Stimulated activated CD8-positive, alpha-beta memory T cell treated with anti-CD3 and anti-CD28 coated beads, Interleukin-7, amount 100 ng/mL, for 48 hours (primary cell): ENCODE measurements at places on chromosomes 3 and 15.

- DNase-seq, result no peak
Observed at GRCh38 chr3:182738583-182739411, 54.5 kb upstream of the ATP11B start.

- no peak for DNase-seq
Observed at GRCh38 chr3:158679547-158680000, 7.1 kb upstream of the LXN start.

GRCh38 chr15:33104212-33104611 lies 90.3 kb downstream of the FMN1 start:
- DNase-seq, result no peak

DNA sequence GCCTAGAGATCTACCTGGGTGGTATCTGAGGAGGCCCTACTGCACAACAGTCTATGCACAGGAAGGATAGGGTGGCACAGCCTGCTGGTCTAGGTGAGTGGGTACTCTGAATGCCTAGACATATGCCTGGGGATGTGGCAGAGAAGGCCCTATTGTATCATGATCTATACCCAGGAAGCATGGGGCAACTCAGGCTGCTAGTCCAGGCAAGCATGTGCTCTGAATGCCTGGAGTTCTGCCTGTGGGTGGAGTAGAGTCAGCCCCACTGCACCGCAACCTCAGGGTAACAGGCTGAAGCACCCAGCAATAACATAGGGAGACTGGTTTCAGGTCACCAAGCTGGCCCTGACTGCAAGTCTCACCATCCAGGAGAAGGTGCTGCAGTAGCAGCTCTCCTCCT lies 224.7 kb downstream of the MFSD1 start:
- DNase-seq, result no peak

GRCh38 chr3:184781801-184782200 lies 30.2 kb upstream of the VPS8 start:
- DNase-seq, result no peak

DNA sequence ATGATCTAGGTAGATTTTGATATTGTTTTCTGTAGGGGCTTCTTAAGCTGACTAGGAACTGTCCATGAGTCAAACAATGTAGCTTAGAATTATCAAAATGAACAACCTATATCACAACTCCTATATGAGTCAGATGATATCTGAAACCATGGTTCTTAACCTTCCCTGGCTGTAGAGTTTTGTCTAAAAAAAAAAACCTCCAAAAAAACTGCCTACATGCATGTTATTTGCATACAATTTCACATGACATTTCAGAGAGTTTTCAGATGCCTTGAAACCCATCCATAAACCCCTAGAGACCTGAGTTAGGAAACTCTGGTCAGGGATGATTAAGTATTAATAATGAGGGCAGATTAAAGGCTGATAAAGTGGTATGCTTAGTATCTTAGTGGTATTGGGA lies 157.0 kb downstream of the CHST2 start:
- DNase-seq, result no peak

- DNase-seq, result no peak
Observed at GRCh38 chr3:190481779-190482178, 32.1 kb upstream of the TMEM207 start.

- peak; percentile 71 for DNase-seq
Observed at GRCh38 chr15:89416339-89417183, 79.8 kb downstream of the RHCG start.

DNA sequence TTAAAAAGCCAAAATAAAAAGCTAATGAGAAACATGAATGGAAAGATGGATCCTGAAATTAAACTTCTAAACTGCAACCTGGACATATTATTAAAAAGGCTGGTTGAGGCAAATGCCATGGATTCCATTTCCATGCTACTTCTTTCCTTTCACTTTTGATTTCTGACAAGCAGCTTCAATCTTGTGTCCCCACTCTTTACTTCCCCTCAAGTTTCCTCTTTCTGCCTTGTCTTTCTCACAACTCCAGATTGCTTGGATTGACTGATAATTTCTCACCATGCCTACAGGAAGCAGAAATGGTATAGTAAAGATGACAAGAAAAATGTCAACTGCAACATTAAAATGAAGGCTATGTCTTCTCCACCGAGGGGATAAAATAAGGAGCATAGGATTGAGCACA lies 1136.7 kb downstream of the TUSC7 start:
- no peak for DNase-seq

DNA sequence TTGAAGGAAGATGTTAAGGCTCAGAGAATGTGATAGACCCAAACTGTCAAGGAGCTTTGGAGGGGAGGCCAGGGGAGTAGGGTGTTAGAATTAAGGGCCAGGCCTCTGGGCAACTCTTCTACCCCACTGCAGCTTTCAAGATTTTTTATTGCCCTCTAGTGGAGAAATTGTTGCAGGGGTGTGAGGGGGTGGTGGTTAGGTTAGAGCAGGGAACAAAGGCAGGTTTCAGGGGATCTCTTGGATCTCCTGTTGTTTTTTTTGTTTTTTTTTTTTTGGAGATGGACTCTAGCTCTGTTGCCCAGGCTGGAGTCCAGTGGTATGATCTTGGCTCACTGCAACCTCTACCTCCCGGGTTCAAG lies 1.4 kb upstream of the SEC13 start:
- no peak for DNase-seq

DNA sequence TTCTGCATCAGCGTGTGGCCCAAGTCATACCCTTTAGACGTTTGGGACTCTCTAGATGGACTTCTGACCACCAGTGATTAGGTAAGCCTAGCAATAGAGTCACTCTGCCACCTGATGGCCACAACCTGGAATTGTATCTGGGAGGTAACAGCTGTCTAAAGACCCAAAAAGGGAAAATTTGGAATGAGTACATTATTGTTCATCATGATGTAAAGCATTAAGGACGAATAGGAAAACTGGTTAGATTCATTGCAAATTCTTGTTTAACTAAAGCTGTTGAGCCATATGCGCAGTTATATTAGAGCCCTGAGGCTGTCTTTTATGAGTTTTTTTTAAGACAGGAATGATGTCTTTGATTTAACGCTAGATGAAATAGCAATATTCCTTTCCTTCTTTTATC lies 63.6 kb downstream of the FAM81A start:
- DNase-seq, result no peak

- no peak for DNase-seq
Observed at GRCh38 chr15:89809093-89809786, 5.4 kb downstream of the ANPEP start.

GRCh38 chr3:70464876-70465275 lies 152.4 kb upstream of the MDFIC2 start:
- no peak for DNase-seq

DNA sequence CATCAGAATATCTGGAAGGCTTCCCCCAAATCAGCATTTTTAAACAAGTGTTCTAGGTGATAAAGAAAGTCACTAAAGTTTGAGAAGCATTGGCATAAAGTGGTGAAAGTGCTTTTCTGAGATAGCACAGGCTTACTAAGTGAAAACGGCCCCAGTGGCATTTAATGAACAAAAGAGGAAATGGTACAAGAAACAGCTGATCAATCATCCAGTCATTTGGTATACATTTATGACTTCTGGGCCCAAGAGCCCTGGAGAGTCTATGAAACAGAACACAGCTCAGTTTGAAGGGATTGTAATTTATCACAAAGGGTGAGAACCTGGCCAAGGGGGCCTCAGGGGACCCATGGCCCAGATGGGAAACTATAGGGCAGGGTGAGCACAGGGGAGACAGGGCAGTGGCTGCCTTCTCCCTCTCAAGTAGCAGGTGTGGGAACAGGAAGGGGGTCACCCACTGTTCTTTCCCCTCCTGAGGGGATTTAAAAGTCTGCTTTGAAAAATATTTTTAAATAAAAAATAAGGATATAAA lies 265.5 kb upstream of the ROPN1 start:
- DNase-seq, result no peak

DNA sequence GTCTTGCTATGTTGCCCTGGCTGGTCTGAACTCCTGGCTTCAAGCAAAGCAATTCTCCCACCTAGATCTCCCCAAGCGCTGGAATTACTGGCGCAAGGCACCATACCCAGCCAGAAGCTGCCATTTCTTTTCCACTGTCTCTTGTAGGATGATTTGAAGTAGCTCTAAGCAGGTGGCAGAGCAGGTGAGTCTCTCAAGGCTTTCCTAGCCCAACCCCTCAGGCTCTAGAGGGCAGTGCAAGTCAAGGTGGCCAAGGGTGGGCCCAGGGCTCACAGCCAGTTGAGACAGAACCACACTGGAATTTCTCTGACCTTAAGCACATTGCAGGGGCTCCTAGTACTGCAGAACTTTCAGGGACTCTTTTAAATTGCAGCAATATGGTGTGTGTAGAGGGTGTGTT lies 15.6 kb upstream of the DAG1 start:
- DNase-seq, result no peak

- no peak for DNase-seq
Observed at GRCh38 chr15:71125831-71126450, 10.7 kb downstream of the THSD4 start.

GRCh38 chr3:135229018-135229495 lies 434.0 kb downstream of the EPHB1 start:
- DNase-seq, result no peak

GRCh38 chr3:42037318-42037945 lies 53.7 kb upstream of the TRAK1 start:
- DNase-seq, result no peak

DNA sequence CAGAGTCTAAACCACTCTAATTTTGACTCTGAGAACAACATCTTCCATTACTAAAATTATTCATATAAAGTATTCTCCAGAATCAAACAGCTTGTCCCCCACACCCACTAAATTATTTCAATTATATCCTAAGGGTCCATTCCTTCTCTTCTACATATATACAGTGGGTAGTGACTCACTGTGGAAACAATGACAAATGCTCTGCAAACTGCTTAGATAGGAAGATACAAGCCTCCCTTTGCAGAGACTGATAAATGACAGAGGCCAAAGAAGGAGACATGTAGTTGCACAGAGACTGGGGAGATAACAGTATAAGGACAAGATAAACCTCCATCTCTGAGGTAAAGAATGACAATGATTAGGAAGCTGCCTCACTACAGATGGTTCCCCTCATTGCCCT lies 1087.4 kb downstream of the AGBL1 start:
- no peak for DNase-seq

DNA sequence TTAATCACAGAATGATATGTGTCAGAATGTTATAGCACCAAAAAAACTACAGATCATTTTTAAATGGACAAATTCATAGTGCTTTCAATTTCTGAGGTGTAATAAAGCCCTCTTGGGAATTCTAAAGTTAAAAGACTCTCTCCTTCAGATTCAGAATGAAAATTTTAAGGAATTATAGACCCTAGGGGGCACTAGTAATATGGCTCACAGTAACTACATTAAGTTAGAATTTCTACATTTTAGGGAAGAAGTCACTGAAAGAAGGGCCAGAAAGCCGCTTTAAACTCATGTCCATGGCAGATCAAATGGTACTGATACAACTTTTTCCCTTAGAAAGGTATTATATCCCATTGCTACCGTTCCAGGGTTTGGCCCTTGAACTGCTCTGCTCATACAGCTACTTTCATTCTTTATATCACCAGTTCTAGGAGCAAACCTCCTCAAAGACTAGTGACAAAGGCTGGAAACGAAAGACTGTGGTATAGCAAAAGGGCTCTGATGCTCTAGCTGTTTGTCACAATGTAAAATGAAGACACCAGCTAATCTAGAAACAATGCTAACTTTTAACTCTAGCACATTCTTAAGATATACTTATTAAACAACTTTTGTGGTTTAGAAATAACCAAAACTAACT lies 18.1 kb downstream of the DAZL start:
- DNase-seq, result no peak

- no peak for DNase-seq
Observed at GRCh38 chr3:157023226-157023625, 136.7 kb downstream of the CCNL1 start.

DNA sequence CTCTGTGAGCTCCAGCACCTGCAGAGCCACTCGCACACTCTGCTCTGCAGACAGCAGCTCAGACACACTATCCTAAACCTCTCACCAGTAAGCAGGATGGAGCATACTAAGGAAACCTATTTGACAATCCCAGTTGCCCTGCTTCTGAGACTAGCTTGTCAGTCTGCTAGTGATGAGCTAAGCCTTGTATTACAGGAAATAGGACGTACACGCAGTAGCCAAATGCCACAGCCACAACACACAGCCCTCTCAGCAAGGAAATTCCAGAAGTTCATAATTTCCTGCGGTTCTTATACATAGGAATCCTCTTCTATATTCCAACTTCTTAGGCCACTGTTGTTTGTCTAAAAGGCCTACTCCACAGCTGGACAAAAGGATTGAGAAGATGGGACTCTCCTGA lies 74.5 kb downstream of the MYLK start:
- no peak for DNase-seq

GRCh38 chr3:141093971-141094684 lies 43.0 kb downstream of the SPSB4 start:
- DNase-seq, result no peak

- no peak for DNase-seq
Observed at GRCh38 chr3:117926819-117927218, 1107.8 kb downstream of the IGSF11 start.

- DNase-seq, result peak; percentile 38
Observed at GRCh38 chr15:57561041-57561711, 30.5 kb upstream of the MYZAP start.

GRCh38 chr15:87570206-87570605 lies 686.3 kb downstream of the NTRK3 start:
- DNase-seq, result no peak

GRCh38 chr3:132964266-132964665 lies 73.9 kb upstream of the TMEM108 start:
- no peak for DNase-seq

- DNase-seq, result no peak
Observed at GRCh38 chr3:196115678-196116083, 33.8 kb upstream of the TFRC start.

DNA sequence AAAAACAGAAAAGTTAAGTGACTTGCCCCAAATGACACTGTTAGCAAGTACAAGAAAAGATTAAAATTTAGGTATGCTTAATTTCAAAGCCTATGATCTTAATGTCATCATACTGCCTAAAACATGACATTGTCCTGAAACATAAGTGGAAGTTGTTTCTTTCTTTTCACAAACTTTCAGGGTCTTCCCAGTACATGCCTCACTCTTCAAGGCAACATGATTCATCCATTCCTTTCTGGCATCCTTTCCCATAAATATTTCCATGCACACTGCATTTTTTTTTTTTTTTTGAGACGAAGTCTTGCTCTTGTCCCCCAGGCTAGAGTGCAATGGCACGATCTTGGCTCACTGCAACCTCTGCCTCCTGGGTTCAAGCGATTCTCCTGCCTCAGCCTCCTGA lies 42.5 kb upstream of the KPNA4 start:
- no peak for DNase-seq

DNA sequence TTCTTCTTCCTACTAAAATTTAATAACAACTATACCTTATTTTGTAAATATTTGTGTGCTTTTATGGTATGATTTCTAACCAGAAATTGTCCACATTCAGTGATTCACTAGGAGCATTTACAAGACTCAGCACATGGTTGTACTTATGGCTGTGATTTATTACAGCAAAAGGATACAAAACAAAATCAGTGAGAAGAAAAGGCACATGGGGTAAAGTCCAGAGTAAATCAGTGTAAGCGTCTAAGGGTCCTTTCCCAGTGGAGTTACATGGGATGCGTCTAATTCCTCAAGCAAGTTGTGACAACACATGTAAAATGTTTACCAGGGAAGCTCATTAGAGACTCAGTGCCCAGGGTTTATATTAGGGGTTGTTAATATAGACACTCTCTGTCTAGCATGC lies 31.1 kb downstream of the RNF13 start:
- no peak for DNase-seq

- no peak for DNase-seq
Observed at GRCh38 chr15:46710401-46710960, 1006.8 kb upstream of the SEMA6D start.

GRCh38 chr3:138465451-138465850 lies 31.0 kb downstream of the ESYT3 start:
- DNase-seq, result no peak

- DNase-seq, result no peak
Observed at GRCh38 chr3:106860182-106860581, 517.1 kb upstream of the CCDC54 start.
